ENCODE measurements at places on chromosomes 7 and 10.

GRCh38 chr10:70191972-70192305 lies 21.6 kb upstream of the SAR1A start:
- DNase-seq = no peak

- no peak for DNase-seq
These were observed 136.5 kb upstream of the ETV1 start for GRCh38 chr7:14125998-14126397.

- no peak for DNase-seq
These were observed 9.3 kb downstream of the SHTN1 start for GRCh38 chr10:116995648-116996047.

DNA sequence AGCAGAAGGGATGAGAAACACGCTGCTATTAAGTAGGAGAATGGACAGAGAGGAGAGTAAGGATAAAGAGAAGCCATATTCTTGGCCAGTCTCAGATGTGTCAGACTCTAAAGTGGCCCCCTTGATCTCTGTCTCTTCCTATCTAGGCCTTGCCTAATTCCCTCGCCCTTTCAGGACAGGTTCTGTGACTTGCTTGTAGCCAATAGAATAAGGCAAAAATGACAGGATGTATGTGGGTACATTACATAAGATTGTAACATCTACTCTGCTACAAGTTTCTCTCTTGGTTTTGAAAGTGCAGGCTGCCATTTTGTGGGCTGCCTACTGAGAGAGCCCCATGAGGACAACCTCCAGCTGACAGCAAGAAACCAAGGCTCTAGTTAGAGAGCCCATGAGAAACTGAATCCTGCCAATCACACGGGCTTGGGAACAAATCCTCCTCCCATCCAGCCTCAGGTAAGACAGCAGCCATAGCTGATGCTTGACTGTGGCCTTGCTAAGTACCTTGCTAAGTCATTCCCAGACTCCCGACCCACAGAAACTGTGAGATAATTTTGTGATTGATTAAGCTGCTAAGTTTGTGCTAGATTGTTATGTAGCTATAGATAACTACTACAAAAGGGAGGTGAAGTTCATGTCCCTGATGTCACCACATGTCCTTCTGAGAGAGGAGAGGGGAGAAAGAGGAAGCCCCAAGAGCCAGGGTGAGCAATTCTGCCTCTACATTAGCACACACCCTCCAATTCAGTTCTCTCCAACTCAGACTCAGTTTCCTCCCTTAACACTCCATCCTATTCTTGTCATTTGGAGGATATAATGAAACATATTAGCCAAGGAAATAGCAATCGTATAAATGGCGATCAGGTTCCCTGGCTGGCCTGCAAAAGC lies 185.5 kb downstream of the SGMS1 start:
- no peak for DNase-seq

DNA sequence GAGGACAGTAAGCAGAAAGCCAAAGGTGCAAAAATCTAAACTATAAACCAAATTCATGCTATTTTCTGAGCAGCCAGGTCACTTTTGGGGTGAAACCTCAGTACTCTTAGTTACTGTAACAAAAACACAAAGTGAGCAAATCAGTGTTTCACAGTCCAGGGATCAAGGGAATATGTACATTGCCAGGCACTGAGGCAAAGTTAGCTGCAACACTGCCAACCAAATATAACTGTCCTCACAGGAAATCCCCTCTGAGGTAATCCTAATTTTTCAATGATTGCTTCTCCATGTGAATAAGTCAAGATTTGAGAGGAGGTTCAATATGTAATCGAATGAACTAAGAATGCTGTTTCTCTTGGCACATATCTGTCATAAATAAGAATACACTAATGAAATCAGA lies 229.7 kb downstream of the TSPAN12 start:
- DNase-seq = no peak

DNA sequence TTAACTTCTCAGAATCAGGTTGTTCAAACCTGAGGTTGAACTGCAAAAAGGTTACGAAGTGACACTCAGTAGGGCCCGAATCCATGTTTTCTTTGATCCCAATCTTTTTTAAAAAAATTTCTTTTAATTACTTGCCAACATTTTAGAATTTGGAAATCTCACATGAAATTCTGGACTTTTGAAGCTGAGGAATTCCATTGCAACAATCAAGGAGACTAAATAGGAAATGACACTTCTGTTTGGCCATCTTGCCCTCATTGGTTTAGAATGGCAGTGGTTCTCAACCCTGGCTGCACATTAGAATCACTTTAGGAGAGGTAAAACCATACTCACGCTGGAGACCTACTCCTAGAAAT lies 471 bp upstream of the TOMM7 start:
- DNase-seq = no peak

DNA sequence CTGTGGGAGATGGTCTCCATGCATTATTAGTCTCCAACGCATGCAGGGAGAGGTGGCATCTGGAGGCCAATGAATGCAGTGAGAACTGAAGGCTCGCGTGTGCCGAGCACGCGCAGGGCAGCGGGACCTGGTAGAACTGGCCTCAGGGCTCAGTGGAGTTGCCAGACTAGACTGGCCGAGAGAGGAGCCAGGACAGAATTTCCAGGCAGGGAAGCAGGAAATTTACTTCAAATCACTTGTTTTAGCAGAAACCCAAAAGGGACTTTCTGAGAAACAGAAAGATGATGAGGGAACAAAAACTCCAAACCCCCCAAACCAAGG lies 311.0 kb upstream of the IMMP2L start:
- no peak for DNase-seq

- DNase-seq = no peak
These were observed 127.8 kb downstream of the CACNB2 start for GRCh38 chr10:18268005-18268404.

- DNase-seq = no peak
These were observed 12.5 kb downstream of the PSAP start for GRCh38 chr10:71838264-71839211.

DNA sequence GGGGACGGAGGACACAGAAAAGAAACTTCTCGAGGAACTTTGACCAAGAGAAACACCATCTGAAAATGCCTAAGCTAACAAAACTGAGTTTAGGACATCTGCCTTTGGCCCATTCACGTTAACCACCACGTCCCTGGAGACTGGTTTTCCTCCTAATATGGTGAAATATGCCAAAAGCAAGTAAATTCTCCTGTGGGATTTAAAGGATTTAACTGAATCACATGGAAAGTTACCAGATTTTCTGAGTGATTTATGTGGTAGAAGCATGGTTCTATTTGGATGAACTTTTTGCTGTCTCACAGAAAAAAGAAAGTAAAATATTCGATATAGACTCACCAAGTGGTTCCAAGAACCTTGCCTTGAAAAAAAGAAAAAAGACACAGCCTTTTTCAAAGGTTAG lies 30.4 kb upstream of the BMPER start:
- DNase-seq = no peak

GRCh38 chr7:74365322-74366022 lies 76.3 kb downstream of the CLIP2 start:
- DNase-seq = no peak

- no peak for DNase-seq
These were observed 12.1 kb downstream of the ZSCAN21 start for GRCh38 chr7:100061518-100062193.

GRCh38 chr10:129462257-129462795 lies 4.7 kb upstream of the MGMT start:
- no peak for DNase-seq

GRCh38 chr7:34760271-34760670 lies 102.3 kb downstream of the NPSR1 start:
- DNase-seq = no peak

DNA sequence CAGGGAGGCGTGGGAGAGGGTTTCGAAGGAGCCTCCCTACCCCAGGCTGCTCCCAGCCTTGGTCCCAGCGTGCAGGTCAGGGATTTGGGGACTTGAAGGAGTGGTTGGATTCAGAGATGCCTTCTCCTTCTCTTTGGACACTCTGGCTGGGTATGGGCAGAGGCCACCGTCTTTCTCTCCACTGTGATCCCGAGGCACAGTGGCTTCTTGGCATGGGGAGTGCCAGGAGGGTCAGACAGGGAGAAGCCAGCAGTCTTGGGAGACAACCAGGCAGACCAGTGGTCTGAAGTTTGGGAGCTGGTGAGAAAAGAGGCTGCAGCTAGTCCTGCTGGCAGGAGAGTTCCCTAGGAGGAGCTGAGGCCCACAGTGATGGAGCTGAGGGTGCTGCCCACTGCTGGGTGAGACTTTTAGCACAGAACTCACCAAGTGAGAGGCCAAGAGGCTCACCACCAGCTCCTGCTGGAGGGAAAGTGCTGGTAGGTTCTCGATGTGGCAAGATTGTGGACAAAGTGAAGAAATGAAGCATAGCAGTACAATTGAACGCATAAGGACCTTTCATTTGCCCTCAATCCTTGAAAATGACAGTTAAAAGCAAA lies 35.2 kb upstream of the WDFY4 start:
- no peak for DNase-seq

DNA sequence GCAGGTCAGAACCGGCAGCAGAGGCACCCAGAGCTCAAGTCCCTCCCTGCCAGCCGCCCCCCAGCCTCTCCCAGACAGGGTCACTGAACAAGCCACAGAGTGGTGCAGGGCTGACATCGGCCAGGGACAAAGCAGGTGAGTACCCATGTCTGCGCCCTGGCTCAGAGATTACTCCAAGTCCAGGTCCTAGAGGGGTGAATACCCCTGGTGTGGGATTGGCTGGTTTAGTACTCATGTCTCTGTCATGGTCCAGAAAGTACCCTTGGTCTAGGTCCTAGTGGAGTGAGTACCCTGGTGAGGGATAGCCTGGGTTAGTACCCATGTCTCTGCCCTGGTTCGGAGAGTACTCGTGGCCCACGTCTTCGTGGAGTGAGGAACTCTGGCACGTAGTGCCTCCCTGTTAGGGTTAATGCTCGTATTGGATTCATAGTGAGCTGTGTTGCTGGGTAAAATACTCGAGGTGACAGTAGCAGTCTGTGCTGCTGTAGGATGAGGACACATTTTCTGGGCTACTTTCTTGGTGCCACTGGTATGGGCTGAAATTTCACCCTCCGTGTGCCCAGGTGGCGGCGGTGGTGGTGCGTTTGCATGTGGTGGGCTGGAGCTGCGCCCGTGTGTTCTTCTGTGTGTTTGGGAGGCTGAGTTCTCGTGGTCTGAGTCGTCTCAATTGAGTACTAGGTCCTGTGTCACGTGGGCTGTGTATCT lies 25.5 kb upstream of the KNDC1 start:
- no peak for DNase-seq

GRCh38 chr7:50735333-50735732 lies 47.4 kb downstream of the GRB10 start:
- no peak for DNase-seq

- no peak for DNase-seq
These were observed 61.9 kb downstream of the RGS10 start for GRCh38 chr10:119480667-119481066.

DNA sequence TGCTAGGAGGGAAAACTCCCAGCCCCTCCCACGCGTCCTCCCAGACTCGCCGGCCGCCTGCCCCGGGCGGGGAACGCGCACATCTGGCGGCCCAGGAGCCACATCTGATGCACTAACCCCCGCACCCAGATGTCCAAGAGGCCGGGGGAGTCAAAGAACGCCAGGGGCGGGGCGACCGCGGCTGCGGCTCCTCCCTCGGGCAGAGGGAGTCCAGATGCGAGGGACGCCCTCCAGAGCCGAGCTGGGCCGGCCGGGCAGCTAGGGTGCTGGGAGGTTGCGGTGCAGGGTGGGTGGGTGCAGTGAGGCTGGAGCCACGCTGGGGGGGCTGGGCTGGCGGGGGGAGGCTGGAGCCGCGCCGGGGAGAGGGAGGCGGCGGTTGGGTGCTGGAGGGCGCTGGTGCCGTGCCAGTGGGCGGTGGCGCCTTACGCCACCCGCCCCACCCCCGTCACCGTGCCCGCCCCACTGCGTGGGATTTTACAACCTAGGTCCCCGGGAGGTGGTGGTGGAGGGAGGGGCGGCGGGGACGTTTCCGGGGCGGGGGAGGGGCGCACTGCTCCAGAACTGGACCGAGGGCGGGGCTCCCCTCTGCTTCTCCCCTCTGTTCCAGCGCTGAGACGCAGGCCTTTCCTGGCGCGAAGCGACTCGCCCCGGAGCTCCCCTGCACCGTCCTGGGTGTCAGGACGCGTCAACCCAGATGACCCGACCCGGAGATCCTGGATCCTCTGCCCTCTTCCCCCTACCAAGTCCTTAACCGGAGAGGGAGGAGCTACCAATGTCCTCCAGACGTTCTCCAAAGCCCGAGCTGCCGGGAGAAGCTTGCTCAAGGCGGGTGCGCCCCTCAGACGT lies 109.1 kb downstream of the REEP3 start:
- DNase-seq = peak; percentile 63

GRCh38 chr7:22934473-22935065 lies 79.4 kb downstream of the HYCC1 start:
- no peak for DNase-seq

DNA sequence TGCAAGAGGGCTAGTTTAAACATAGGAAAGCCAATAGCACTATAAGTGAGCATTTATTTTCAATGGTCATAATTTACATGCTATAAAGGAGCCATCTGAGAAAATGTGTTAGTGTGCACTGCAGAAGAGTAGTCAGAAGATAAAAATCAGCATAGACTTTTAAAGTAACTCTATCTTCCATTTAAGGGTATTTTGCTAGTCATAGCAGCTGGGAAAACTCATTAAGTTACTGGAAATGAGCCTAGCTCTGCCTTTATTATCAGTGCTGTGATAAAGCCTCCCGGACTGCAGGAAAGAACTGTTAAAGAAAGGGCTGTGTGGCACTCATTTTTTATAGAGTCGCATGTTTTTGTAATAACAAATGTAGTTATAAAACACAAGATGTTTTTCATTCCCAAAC lies 825.8 kb upstream of the POM121L12 start:
- no peak for DNase-seq

DNA sequence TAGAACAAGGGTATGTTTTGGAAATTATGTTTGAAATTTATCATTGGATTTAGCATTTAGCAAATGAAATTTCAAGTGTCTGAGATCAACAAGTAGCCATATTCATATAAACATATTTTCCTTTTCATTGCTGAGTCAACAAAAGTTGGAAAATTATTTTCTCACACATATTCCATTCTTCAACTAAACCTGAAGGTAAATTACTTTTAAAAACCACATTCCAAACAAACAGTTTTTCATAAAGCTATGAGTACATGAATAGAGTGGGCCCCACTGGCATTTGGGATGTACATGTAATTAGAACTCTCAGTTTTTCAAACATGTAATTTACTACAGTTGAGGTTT lies 178.3 kb upstream of the MKLN1 start:
- DNase-seq = no peak

DNA sequence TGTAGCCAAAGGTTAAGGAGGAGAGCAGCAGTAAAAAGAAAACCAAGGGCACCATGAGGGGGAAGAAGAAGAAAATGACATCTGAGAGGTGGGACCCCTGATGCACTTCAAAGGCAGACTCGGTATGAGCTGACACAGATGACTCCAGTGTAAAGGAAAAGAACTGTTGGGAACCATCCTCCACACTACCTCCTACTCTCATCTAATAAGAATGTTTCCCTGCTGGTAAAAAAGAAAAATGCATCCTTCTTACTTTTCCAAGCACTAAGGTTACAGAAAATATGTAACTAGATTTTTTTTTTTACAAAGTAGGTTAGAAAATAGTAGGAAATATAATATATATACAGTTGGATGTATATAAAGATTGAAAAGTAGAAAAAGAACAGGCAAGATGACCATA lies 16.9 kb downstream of the TAS2R41 start:
- no peak for DNase-seq

DNA sequence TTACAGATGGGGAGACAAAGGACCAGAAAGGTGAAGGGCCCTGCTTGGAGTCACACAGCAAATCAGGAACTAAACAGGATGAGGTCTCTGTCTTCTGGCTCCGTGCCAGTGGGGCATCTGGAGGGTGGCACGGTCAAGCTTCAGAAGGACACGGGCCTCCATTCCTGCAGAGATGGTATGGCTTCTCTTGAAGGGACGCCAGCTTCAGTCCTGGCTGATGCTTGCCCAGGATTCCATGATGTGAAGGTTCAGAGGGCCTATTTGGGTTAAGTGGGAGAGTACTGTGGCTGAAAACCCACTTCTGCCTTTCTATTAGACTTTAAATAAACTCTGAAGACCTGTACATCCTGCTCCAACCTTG lies 6.1 kb downstream of the RAMP3 start:
- no peak for DNase-seq

All from GM12891 (cell line).